NCI-H460 (cell line): ENCODE measurements at places on chromosomes 11 and 22.

DNA sequence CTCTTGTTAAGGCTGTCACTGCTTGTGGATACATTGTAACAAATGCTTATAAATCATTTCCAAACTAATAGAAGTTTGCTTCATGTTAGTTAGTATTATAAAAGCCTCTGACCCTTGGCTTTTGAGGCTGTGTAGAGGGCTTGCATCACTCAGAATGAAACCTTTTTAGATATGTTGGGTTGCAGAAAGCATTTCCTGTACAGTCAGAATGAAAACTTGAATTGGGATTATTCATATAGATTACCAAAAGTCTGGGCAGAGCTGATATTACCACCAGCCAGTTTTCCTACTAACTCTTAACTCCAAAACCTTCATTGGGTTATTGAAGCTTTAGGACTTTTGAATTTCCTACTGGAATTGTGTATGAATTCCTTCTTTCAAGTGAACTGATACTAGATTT, 12.0 kb downstream of the KMT2A start:
- DNase-seq, result no peak

DNA sequence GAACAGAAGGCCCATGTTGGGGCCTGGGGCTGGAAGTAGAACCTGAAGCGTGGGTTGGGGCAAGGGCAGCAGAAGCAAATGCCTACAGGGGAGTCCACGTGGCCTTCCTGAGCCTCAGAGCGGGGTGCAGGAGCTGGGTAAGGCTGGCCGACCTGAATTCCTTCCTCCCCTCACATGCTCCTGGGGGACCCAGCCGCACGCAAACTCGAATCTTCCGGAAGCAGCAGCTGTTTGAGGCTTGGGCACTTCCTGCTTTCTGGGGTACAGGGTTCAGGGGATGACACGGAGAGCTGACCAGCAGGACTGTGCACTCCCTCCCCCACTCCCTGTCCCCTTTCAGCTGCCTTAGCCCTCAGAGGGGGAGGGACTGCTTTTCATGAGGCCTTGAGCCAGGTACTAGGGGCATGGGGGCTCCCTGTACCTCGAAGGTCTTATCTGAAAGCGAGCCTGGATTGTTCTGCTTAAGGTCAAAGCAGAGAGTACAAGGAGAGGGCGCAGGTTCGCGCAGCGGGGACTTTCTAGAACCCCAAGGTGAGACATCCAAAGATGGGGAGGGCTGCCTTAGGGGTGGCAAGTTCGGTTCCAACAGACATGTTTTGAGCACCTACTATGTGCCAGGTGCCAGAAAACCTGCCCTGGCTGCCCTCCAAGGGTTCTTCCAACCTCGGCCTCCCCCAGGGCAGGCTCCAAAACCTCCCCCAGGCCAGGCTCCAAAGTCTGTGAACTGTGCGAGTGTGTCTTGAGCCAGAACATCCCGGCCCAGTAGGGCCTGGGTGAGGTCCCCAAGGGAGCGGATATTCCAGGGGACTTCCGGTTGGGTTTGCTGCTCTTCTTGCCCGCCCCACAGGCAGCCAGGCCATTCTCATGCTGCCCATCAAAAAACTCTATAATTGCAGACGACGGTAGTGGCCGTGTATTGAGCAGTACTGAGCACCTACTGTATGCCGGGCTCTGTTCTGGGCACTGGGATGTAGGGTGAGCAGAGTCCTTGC, 1.7 kb downstream of the NCF4 start:
- no peak for DNase-seq

- no peak for DNase-seq
Measured at GRCh38 chr11:1966531-1966930, 19.4 kb downstream of the MRPL23 start.

GRCh38 chr11:124894606-124895430, 2.8 kb downstream of the ROBO4 start:
- DNase-seq, result no peak

GRCh38 chr11:67439321-67440228, 2.1 kb upstream of the PTPRCAP start:
- no peak for DNase-seq

GRCh38 chr11:65026810-65027209, 429 bp upstream of the SNX15 start:
- DNase-seq, result no peak

DNA sequence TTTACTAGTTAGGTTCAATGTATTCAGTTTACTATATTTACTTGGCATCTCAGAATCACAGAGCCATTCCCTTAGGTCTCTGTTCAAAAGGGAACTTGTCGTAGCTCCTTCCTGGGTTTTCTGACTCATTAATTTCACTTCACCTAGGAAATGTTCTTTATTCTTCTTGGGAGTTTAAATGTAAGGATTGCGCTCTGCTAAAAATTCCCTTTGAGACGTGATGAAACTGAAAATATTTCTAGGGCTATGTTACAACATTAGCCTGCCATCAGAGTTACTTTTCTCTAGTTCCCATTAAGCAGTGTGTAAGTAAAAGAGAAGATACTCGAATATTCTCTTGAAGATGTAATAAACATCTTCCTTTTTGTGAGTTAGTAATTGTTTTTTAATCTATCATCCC, 209.5 kb downstream of the CASP12 start:
- DNase-seq, result no peak

DNA sequence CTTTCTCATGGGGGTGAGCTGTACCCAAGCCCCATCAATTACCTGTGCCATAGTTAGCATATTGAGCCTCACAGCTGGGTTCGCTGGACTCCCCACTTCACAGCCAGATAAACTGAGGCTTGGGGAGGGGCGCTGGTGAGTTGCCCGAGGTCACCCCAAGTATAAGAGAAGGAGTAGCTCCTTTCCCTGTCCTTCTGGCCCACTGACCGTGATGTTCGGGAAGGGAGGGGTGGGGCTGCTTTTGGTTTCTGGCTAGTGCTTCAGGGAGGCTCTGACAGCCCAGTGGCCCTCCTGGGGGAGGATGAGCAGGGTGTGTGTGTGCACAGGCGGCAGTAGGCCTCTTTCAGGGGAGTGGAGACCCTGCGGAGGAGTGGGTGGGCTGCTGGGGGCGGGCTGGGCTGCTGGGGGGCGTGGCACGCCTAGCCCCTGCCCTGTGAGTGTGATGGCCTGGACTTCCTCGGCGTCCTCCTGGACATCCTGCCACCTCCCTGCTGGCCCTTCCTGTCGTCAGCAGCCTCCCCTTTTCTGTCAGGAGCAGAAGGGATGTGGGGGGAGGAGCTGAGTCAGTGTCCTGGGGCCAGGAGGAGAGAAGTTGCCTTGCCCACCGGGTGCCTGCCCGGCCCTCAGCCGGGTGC, 50.3 kb downstream of the TRIOBP start:
- DNase-seq, result no peak

DNA sequence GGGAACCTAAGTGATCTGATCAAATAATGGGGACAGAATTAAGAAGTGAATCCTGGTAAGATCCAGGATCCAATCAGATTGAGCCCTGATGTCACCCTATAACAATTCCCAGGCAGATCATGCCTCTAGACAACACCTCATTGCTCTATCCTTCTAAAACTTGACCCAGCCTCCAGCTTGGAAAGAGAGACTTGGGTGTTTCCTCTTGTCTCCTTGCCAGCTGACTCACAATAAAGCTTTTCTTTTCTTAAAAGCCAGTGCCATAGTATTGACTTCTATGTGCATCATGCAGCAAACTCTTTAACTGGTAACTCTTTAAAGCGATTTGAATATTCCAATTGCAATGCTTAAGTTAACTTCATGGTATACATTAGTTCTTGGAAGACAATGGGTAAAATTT, 109.6 kb upstream of the CHORDC1 start:
- DNase-seq, result no peak
